IPS DF 19.7 (cell line): ENCODE measurements at places on chromosomes 2 and 18.

DNA sequence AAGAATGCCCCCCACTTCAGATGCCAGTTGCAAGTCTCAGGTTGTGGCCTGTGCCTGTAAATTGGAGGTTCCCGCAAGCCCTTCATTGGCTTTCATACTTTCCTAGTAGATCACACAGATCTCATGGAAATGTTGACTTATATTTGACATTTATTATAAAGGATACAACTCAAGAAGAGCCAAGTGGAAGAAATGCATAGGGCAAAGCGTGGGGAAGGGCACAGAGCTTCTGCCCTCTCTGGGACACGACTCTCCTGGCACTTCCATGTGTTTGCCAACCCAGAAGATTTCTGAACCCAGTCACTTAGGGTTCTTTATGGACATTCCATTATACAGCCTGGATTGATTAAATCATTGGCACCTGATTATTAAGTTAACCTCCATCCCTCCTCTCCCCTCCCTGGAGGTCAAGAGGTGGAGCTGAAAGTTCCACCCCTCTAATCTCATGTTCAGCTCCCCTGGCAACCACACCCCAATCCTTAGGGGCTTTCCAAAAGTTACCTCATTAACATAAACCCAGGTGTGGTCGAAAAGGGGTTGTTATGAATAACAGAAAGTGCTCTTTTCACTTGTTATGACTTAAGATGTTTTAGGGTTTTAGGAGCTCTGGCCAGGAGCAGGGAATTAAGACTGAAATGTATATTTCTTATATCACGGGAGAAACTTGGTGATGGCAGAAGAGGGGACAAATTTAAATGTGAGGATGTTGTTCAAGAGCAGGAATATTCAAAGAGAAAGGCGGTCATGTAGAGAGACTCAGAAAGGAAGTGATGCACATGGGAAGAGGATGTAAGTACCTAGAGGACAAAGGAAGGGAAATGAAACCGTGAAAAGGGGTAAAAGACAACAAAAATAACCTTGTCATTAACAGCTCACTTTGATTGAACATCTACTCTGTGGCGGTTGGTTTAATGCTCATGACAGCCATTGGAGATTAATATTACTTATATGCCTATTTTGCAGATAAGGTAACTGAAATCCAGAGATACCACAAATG, 31.8 kb downstream of the SP100 start:
- DNase-seq, result no peak

- no peak for DNase-seq
These were observed 36.3 kb upstream of the CCDC68 start for GRCh38 chr18:54995421-54996143.

- no peak for DNase-seq
These were observed 413.8 kb downstream of the FBXO15 start for GRCh38 chr18:73733806-73734314.

DNA sequence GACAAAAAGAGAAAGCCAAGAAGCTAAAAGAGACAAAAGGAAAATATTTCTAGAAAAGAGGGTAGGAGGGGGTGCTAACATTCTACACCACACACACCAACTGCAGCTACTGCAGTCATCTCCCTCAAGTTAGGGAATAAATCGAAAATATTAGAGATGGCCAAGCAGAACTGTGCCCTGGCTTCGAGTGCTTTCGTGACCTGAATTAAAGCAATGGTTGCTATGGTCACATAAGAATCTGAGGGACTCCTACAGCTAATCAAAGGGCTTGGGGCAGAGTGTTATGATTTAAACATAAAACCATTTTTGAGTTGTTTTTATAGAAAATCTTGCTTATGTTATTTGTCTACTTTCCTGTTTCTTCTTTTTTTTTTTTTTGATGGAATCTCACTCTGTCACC, 159.6 kb upstream of the HNRNPA3 start:
- DNase-seq, result no peak

DNA sequence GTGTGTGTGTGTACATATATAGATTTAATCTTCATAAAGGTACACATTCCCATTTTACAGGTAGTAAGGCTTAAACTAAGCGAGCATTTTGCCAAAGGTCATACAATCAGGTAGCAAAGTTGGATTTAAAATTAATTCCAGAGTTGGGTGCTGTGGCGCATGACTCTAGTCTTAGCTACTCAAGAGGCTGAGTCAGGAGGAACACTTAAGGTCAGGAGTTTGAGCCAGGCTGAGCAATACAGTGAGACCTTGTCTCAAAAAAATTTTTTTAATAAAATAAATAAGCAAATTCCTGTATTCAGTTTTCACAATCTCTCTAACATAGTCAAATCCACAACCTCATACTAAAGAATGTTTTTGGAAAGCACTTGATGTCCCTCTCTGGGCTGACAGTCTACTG, 111.5 kb upstream of the LDLRAD4 start:
- no peak for DNase-seq

GRCh38 chr18:40917056-40917455, 1038.0 kb upstream of the PIK3C3 start:
- no peak for DNase-seq

DNA sequence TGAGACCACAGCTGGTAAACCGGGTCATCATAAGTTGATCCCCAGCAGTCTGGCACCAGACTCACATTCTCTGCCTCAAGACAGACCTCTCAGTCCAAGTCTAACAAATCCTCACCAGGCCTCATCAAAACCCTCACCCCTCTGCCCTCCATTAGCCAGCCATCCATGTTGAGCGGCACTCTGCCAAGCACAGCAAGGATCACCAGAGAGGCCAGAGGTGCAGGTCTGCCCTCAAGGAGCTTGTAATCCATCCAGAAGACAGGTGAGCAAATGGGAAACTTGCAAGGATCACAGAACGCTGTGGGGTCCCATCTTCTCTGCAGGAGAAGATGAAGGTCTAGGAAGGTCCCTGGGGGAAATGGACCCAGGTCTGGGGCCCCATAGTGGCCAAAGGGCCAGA, 63.6 kb downstream of the TNS1 start:
- no peak for DNase-seq

- DNase-seq, result no peak
These were observed 166.2 kb downstream of the ATAD2B start for GRCh38 chr2:23760736-23761135.

- no peak for DNase-seq
These were observed 1674.5 kb upstream of the LRRTM1 start for GRCh38 chr2:81979086-81979485.

DNA sequence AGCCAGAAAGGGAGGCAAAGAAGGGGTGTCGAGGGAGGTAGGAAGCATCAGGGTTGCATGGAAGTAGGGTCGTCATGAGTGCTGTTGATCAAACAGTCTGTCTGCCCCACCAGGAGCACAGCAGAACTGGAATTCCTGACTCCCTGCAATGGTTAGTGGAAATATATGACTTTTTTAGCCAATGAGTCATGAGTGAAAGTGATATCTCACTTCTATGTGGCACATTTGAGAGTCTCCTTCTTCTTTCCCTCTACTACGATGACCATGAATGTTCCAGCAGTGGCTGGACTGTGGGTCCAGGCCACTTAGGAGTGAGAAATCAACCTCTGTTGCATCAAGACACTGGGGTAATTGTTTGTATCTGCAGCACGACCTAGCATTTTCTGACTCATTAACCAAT, 199.5 kb downstream of the TTC32 start:
- no peak for DNase-seq

- DNase-seq, result peak; percentile 54
These were observed at the start of gene COBLL1 for GRCh38 chr2:164841719-164842623. TSS of gene COBLL1 (minus strand) at chr2:164841823. CDS start at chr2:164841196, 627 bp downstream.

DNA sequence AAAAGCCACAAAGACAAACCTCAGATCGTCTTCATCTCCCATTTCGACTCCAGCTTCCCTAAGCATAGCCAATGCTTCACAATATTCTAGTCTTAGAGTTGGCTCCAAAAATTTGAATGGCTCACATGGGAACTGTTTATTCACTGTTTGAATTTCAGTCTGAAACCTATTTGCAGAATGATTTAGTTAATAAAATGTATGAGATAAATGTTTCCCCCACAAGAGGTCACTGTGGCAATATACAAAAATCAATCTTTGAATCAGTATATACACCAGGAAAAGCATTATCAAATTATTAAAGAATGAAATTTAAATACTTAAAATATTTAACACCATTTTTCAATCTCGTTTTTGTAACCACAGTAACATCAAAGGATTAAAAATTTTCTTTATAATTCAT, 40.0 kb upstream of the MCM6 start:
- DNase-seq, result no peak
